ENCODE measurements at places on chromosomes 1 and 21. TPM values are rescaled to one million over a fixed set of nuclear protein-coding genes. Genes with fewer than 3 reads are reported as not detected.

GJA4 gene
- total RNA-seq: 2.0 TPM

PTPN14 gene
- 25.3 TPM for total RNA-seq

AVPR1B gene
- total RNA-seq: not detected

VHLL gene
- not detected for total RNA-seq

TRNP1 gene
- 75.0 TPM for total RNA-seq

TXNIP gene
- 77.7 TPM for total RNA-seq

CITED4 gene
- 28.7 TPM for total RNA-seq

ALX3 gene
- not detected for total RNA-seq

ZNF695 gene
- 1.6 TPM for total RNA-seq

CLCA4 gene
- total RNA-seq: 230 TPM

GFI1 gene
- 0.24 TPM for total RNA-seq

CFAP126 gene
- total RNA-seq: not detected

TLCD4 gene
- total RNA-seq: 0.32 TPM

LCE1C gene
- 1.00 TPM for total RNA-seq

MTARC1 gene
- 6.1 TPM for total RNA-seq

DPT gene
- total RNA-seq: 0.56 TPM

BRWD1 gene
- total RNA-seq: 20.5 TPM

PLA2G2C gene
- 0.48 TPM for total RNA-seq

PRAMEF7 gene
- not detected for total RNA-seq

CDK18 gene
- 3.5 TPM for total RNA-seq

OXCT2 gene
- total RNA-seq: 0.20 TPM

TCHHL1 gene
- total RNA-seq: not detected

GPATCH2 gene
- 6.5 TPM for total RNA-seq

NUF2 gene
- 8.6 TPM for total RNA-seq

HTR6 gene
- total RNA-seq: not detected

HSD3B1 gene
- not detected for total RNA-seq

PPM1J gene
- total RNA-seq: 2.1 TPM

PEAR1 gene
- 1.6 TPM for total RNA-seq

HENMT1 gene
- 2.2 TPM for total RNA-seq

SPRR5 gene
- total RNA-seq: 3.5 TPM

ST6GALNAC3 gene
- total RNA-seq: 0.72 TPM

PARP1 gene
- total RNA-seq: 55.2 TPM

TESK2 gene
- total RNA-seq: 5.2 TPM

All from esophagus mucosa (tissue), 1 donor.